ENCODE measurements at places on chromosomes 2 and 18.

DNA sequence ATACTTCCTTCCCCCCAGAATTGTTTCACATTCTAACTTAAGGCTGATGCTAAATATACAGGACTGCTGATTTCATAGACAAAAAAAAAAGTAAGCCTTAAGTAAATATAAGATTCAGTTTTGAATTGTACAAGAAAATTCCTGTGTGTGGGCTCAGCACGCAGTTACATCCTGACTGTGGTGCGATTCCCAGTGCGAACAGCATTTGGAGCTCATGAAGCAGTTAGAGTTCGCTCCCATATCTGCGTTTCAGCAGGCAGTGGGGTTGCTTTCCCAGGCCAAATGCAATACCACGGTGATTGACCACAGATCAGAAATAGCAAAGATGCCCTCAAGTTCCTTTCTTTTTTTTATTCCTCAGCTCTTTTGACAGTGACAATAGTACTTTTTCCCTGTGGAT lies 75.6 kb downstream of the SATB2 start:
- DNase-seq: no peak

DNA sequence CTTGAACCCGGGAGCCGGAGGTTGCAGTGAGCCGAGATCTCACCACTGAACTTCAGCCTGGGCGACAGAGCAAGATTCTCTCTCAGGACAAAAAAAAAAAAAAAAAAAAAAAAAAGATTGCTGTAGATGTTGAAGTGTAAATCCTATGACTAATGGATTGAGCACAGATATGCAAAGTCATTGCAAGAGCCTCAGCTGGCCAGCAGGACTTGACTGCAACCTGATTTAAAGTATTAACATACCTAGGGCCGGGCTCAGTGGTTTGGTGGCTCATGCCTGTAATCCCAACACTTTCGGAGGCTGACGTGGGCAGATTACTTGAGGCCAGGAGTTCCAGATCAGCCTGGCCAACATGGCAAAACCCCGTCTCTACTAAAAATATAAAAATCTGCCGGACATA lies 103.4 kb upstream of the MSH2 start:
- no peak for DNase-seq

GRCh38 chr2:57450170-57450569 lies 596.4 kb upstream of the VRK2 start:
- no peak for DNase-seq

GRCh38 chr2:232891621-232892071 lies 21.6 kb downstream of the SNORC start:
- no peak for DNase-seq

GRCh38 chr18:9328776-9329175 lies 5.8 kb upstream of the TWSG1 start:
- DNase-seq: no peak

GRCh38 chr2:188291142-188291616 lies 495 bp upstream of the GULP1 start:
- no peak for DNase-seq
